Calu3 (cell line): ENCODE measurements at places on chromosomes 11 and 22.

GRCh38 chr22:48511211-48511610 lies 1316.5 kb downstream of the BRD1 start:
- DNase-seq, result no peak

DNA sequence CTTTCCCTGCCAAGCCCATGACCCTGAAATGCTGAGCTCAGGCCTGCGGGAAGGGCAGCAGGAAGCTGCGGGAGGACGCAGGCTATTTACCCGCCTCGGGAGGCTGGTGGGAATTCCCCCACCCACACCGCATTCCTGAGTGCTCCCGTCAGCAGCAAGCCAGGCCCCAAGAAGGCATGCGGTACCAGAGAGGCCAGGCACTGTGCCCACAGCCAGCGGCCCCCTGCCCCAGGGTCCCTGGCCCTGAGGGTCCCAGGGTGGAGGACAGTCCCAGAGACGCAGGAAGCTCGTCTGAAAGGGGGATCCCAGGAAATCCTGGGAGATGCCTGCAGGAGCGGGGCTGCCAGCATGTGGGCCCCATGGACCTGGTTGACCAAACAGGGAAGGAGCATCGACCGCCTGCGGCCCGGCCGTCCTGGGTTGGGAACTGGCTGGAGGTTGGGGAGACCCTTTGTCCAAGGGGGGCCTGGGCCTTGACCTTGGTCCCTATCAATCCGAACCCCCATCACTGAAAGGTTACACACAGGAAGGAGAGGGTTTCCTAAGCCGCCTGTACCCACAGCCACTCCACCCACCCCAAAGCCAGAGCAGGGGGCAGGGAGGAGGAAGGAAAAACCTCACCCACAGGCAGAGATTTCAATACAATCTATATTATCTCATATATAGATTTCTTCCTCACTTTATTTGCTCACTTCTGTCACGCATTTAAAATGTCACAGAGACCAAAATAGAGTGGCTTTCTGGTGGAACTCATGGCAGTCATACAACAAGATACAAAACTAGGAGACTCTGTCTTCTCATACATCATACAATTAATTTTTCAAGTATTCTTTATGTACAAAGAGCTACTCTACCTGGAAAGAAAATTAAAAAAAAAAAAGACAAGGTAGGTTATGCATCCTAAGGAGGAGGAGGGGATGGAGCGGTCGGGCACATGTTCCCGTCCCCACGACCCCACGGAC lies 17.1 kb downstream of the MAFF start:
- DNase-seq, result peak; percentile 97

DNA sequence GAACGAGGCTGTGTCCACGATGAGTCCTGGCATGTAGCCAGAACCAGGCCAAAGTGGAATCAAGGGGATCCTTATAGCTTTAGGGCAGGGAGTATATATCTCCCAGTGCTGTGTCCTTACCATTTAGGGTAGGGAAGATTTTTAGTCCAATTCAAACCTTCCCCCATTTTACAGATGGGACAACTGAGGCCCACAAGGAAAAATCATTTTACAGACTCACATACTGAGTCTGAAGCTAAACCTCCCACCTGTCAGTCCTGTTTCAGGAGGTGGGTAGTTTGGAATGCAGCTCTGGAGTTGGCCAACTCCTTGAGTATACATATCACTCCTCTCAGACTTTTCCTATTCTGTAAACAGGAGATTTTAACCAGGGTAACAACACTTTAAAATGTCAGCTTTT lies 33.1 kb upstream of the TFIP11 start:
- DNase-seq, result no peak

- DNase-seq, result peak; percentile 79
These were observed 9.6 kb upstream of the UCP3 start for GRCh38 chr11:74018331-74019005.

DNA sequence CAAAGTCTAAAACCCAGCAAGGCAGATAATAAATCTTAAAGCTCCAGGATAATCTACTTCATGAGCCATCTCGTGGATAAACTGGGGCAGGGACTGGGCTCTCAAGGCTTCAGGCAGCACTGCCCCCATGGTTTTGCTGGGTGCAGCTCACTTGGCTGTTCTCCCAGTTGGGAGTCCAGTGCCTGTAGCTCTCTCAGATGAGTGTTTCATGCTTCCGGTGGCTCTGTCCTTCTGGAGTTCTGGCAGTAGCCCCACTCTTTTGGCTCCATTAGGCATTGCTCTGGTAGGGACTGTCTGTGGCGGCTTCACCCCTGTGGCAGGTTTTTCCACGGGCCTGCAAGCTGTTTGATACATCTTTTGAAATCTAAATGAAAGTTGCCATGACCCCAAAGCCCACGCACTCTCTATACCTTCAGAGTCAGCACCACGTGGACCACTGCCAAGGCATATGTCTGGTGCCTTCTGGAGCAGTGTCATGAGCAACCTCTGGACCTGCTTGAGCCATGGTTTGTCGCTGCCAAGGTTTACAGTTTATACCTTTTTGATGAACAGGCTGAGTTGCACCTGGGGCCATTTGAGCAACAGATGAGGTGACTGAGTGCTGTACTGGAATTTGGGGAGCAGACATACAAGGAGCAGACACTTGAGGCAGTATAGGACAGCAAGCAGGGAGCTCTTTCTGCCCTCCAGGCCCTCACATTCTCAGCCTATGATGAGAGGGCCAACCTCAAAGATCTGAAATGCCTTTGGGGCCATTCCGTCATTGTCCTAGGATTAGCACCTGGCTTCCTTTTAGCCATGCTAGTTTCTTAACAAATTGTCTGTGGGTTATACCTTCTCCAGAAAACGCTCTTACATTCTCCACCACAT lies 48.6 kb downstream of the MTNR1B start:
- DNase-seq, result no peak

GRCh38 chr11:11769362-11769761 lies 72.4 kb upstream of the USP47 start:
- no peak for DNase-seq

DNA sequence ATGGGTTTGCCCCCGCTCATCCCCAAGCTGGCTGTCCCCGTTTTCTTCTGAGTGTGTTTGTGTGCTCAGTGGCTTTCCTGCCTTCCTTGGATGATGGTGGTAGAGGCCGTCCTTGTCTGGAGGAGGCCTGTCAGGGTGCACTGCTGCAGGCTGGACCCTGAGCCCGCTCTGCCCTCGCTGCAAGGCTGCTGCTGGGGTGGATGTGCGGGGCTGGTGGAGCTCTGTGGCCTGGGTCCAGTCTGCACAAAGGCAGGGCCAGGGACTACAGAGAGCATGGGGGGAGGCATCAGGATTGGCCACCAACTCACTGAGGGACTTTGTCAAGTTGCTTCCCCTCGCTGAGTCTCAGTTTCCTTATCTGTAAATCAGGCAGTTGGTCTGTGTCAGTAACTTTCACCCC lies 275.0 kb downstream of the KIRREL3 start:
- DNase-seq, result no peak

- no peak for DNase-seq
These were observed 6.3 kb upstream of the PYGM start for GRCh38 chr11:64765851-64766665.

DNA sequence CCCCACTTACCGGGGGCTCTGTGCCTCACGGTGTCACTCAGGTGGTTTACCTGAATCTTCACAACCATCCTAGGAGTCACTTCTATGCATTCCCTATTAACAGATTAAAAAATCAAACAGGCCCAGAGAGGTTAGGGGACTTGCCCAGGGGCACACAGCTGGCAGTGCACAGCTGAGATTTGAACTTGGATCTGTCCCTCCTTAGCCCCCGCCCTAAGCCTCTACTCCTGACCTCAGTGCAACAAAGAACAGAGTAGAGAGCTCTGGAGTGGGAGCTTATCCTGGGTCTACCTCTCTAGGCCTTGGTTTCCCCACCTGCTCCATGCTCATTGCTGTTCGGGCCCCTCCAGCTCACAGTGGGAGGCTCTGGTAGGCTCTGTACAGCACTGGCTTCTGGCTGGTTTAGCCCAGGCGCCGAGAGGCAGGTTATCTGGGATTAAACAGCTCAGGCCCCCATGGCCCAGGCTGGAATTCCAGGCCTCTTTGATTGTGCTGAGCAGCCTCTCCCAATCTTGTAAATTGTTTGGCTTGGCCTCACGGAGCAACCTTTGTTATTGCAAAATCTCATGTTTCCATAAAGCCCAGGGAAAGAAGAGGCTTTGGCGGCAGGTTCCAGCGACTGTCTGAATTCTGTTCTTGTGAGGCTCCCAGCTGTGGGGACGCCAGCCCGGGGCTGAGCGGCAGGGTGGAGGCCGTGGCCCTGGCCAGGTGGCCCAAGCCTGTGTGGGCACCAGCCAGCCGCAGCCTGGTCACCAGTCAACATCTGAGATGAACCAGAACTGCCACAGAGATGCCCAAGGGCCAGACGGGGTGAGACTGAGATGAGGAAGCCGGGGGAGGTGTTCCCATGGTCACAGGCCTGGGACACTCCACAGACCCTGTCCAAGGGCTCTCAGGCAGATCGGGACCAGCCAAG lies 28.9 kb upstream of the SHISAL1 start:
- DNase-seq, result no peak

- no peak for DNase-seq
These were observed 560 bp upstream of the MPPED1 start for GRCh38 chr22:43411040-43411868.

DNA sequence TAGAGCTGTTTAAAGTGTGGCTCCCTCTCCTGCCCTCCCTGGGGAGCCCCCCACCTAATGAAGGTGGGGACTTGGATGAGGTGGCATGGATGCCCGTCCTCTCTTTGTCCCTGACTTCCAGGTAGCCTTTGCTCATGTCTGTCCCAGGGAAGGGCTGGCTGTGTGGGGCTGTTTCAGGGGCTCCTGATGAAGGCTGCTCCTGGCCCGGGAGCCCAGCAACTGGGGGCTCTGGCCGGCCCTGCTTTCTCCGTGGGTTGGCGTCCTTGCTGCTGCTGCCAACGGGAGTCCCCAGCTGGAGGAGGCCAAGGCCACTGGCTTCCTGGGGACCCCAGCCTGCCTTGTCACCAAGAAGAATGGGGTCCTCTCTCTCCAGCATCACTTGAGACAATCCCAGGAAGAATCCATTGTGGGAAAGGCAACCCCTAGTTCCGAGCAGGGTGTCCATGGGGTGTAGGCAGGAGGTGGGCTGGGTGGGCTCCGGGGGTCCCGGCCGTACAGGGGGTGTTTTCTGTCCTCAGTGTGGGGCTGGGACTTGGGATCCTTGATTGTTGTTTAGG lies 13.2 kb downstream of the GRAMD4 start:
- DNase-seq, result no peak

- DNase-seq, result no peak
These were observed 2.9 kb upstream of the NXPE4 start for GRCh38 chr11:114598461-114598860.
